ENCODE measurements at places on chromosomes 12 and 14.
A peak's percentile ranks its signal among the peaks of the same experiment; 100 is the strongest.

GRCh38 chr12:79200176-79200575 is 335.6 kb downstream of the SYT1 start:
- DNase-seq, result no peak

DNA sequence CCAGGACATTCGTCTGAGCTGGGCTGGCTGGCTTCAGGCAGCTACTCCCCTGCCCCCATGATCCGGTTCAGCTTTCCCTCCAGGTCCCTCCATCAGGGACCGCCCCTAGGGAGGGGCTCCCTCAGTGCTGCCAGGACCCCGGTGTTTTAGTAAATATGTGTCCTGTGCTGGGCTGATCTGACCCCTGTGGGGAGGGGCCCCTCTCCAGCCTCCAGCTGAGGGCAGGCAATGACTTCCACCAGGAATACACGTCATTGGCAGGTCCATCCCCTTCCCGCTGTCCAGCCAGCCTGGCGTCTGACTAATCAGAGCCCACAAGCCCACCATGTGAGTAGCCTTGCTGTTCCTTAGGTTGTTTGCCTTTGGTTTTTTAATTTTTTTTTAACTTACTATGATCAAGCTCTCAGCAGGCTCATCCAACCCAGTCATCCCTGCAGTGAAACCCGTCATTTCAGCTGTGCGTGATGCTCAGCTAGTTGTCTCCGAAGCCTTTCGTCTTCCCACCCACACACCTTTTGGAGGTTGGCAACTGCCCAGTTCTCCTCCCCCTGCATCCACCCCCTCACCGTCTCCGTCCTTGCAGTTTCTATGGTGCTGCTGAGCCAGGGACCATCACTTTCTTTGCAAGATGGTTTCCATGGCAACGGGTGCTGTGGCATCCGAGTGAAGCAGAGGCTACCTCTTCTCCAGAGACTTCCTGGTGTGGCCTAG is 16.0 kb upstream of the SERPINA4 start:
- DNase-seq, result no peak

DNA sequence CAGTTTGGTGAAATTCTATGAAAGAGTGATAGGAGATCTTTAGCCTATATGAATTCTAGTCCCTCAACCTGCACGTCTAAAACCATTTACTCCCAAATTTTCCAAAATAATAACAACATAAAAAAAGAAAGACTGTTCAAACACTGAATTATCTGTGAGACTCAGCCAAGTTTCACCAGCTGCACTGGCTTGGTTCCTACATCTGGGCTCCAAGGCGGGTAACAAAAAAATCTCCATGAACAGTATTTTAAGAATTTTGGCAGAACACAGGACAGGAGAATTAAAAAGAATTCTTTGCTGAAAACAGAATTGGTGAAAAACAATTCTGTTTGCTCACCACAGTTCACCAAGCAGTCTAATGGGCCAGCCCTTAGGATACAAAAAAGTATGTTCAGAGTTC is 536.8 kb upstream of the ATP2B1 start:
- DNase-seq, result no peak

DNA sequence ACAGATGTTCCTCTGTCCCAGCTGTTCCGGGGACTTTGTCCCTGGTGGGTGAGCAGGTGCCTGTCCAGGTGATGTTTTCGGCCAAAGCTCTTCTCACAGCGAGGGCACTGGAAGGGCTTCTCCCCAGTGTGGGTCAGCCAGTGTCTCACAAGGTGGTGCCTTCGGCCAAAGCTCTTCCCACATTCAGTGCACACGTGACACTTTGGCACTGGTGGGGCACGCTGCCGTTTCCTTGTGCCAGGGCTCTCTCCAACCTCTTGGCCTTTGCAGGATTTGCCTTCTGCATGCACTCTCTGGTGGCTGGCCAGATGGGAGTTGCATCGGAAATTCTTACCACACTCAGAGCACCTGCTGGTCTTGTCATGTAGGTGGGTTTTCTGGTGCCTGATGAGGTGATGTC is 7.7 kb downstream of the ZNF641 start:
- DNase-seq, result no peak

- no peak for DNase-seq
Measured at GRCh38 chr12:51023625-51024382, 2.4 kb downstream of the SLC11A2 start.

GRCh38 chr14:54975856-54976255 is 51.0 kb downstream of the WDHD1 start:
- no peak for DNase-seq

GRCh38 chr12:48280572-48280971 is 70.1 kb downstream of the ZNF641 start:
- no peak for DNase-seq

GRCh38 chr14:61191733-61192132 is 89.4 kb downstream of the TMEM30B start:
- no peak for DNase-seq

- no peak for DNase-seq
Measured at GRCh38 chr12:7319930-7320329, 16.1 kb downstream of the ACSM4 start.

- DNase-seq, result no peak
Measured at GRCh38 chr12:118537481-118537917, 161.1 kb downstream of the SUDS3 start.

- peak; percentile 25 for DNase-seq
Measured at GRCh38 chr12:103833095-103833775, 7.8 kb downstream of the NT5DC3 start.

- DNase-seq, result no peak
Measured at GRCh38 chr12:39440101-39440500, 2.8 kb downstream of the KIF21A start.

GRCh38 chr12:27048822-27049752 is 26.7 kb downstream of the MED21 start:
- no peak for DNase-seq

DNA sequence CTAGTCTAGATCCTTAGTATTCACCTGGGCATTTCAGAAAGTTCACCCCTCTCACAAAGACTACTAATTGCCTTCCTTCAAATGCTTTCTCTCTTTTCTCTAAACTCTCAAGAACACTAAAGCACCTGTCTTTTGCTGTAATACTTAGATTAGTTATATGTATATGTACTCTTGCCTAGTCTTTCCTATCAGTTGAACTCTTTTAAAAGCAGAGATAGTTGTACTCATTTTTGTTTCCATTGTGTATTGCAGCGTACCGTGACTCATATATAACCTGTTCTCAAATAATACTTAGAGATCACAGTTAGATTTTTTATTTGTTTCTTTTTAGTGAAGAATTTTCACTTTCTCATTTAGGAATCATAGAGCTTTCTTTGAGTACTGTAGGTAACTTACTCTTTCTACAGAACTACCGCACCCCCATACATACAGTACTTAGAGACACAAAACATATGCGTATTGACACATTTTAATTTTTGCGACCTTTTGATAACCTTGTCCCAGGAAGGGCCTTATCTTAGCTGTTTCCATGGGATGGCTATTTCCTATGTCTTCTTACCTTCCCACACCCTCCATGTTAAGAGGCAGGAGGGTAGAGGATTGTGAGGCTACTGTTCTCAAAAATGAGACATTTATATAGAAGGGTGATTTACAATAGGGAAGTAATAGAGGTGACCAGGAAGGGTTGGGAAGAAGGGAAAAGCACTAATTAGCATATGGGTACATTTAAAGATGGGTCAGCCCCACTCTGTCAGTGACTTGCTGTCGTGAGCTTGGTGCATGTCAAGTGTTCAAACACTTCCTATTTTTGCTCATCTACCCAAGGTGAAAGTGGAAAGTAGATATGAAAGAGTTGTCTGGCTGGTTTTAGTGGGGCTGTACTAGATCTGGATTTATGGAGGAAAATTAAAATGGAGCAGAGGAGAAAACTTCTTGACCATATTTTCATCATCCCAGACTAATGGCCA is 74.3 kb downstream of the PLEKHA5 start:
- DNase-seq, result no peak

DNA sequence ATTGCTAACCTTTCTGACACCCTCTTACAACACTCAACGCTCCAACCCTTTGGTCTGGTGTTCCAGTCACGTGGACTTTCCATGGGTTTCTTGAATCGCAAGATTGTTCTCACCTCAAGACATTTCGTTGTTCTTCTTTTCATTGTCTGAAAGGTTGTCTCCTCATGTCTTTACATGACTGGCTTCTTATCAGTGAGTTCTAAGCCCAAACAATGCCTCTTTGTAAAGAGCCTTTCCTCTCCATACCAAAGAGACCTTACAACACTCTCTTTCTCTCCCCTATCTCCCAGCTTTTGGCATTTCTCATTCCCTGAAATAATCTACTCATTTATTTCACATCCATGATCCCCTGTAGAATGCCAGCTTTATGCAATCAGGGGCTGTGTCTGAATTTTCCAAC is 1144.8 kb downstream of the AACS start:
- DNase-seq, result no peak

GRCh38 chr14:32656601-32657000 is 282.1 kb upstream of the NPAS3 start:
- DNase-seq, result no peak

- no peak for DNase-seq
Measured at GRCh38 chr12:11657511-11657910, 8.0 kb downstream of the ETV6 start.

- no peak for DNase-seq
Measured at GRCh38 chr12:76864791-76865400, 13.9 kb downstream of the CSRP2 start.

DNA sequence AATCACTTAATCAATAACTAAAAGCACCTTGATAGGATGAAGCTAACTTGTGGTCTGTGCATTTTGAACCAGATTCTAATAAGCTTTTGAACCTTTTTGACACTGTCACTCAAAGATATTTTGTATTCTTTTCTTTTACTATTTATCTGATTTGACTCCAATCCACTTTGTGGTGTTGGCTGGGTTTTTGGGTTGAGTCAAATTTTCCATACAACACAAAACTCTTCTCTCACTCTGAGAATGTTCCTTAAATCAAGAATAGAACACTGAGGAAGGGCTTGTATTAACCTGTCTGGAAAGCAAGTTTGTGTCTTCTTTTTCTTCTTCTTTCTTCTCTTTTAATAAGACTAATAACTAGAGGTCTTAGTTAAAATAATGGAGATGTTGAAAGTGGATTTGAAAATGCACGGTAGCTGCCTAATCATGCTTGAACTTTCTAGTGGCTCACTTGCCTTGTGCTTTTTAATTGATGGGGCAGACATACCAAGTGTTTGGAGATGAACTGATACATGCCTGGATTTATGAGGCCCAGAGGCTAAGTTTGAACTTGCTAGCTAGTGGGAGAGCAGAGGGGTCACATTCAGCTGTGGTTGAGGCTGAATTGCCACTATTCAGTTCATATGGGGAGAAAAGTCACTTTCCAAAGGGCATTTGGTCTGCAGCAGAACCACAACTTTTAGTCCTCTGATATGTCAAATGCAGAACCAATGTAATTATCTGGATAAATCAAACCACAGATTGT is 93.5 kb upstream of the PTHLH start:
- DNase-seq, result no peak

DNA sequence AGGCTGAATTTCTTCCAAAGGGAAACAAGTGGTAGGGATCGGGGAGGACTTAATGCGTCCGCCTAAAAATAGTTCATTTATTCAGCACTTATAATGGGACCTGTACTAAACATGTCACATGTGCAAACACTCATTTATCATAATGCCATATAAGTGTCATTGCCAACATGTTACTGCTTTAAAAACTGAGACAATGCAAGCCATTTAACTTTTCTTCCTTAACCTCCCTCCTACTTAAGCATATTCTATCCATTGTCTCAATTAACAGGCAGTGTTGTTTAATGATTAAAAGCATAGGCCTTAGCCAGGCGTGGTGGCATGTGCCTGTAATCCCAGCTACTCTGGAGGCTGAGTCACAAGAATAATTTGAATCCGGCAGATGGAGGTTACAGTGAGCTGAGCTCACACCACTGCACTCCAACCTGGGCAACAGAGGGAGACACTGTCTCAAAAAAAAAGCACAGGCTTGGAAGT is 13.5 kb upstream of the SCFD1 start:
- DNase-seq, result no peak

DNA sequence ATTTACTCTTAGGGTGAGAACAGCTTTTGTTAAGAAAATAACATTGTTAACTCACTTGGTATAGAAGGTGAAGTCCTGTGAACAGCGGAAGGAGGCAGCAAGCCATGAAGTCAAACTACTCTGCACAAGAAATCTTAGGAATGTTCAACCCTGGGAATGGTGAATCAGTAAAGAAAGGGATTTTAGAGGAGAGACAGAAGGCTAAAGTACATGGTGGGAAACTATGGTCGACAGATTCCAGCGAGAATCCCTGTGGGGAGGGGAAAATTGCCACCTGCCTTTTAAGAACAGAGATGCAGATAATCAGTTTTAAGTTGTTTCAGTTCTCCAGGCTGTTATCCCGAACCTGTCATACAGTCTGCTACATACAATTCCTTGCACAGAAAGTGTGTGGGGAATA is 63.2 kb upstream of the PTPRR start:
- no peak for DNase-seq

GRCh38 chr12:32589165-32589865 is 89.8 kb upstream of the DNM1L start:
- peak; percentile 89 for DNase-seq

DNA sequence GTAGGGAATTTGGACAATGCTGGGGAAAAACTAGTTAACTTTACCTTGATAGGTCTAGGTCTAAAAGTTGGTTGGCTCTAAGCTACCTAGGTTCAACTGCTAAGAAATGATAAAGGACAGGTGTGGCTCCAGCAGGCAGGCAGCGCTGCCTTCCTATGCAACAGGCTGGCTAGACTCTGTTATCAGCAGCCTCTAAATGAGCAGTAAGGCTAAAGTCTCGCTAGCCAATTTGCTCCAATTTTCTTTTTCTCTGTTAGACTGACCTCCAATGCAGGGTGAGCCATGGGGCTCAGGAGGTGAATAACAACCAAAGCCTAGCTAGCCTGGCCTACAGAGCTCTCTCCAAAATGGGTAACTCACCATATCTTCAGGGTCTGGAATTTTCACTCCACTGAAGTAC is 26.5 kb downstream of the DMAC2L start:
- no peak for DNase-seq

- DNase-seq, result no peak
Measured at GRCh38 chr12:124884587-124885438, 21.1 kb upstream of the SCARB1 start.

DNA sequence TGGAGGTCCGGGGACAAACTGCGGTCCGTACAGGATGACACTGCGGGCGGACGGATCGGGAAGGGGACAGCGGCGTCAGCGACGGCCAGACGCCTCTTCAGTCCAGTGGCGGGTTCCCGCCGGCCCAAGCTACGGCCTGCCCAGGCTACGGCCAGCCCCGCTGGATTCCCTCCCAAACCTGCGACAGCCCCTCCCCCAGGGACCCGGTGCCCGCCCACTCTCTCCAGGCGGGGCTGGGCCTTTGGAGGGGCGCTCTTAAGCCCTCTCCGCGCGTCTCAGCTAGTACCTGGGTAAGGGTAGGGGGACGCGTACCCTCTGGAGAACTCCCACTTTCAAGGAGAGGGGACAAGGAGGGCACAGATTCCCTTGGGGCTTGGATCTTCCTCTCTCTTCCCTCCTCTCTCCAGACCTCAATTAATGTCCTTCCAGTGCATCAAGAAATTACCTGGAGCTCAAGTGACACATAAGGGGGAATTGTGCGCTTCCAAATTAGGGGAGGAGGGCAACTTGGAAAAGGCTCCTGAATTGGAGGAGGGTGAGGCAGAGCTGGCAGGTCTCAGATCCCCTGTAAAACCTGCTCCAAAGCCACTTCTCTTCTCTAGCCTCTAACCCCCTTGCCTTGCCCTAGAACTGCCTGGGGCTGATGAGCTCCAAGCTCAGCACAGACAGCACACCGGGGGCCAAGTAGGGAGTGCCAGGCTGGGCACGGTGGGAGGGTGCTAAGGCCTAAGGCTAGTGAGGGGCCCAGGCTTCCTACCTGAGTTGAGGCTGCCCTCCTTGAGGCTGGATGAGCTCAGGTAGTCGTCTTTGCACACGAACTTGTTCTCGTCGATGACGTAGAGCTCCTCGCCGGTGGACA is 3.1 kb downstream of the LHX5 start:
- DNase-seq, result no peak

- DNase-seq, result no peak
Measured at GRCh38 chr12:104676636-104677035, 219.9 kb downstream of the CHST11 start.

All from SIG-M5 (cell line).